Epithelial cell of alveolus of lung (primary cell): ENCODE measurements at places on chromosomes 6 and 20. TPM values are rescaled to one million over a fixed set of nuclear protein-coding genes. Genes with fewer than 3 reads are reported as not detected.

OR2H2 gene
- not detected in 2 replicates for total RNA-seq

HLA-DOB gene
- total RNA-seq, result 0.16 and 0.26 TPM in 2 replicates

POFUT1 gene
- total RNA-seq, result 42.2 and 60.5 TPM in 2 replicates

GJA10 gene
- 0.13 TPM in 1 of 2 replicates, not detected in the other for total RNA-seq

CRIP3 gene
- not detected in 2 replicates for total RNA-seq

NFATC2 gene
- 1.2 TPM in 1 of 2 replicates, not detected in the other for total RNA-seq

NT5E gene
- 27.9 and 111 TPM in 2 replicates for total RNA-seq

FKBP1C gene
- 0.48 and 0.65 TPM in 2 replicates for total RNA-seq

FOXF2 gene
- total RNA-seq, result 17.8 and 106 TPM in 2 replicates

CDSN gene
- total RNA-seq, result 0.13 TPM in 1 of 2 replicates, not detected in the other

SAMD5 gene
- 0.65 and 1.9 TPM in 2 replicates for total RNA-seq

PPP2R5D gene
- 40.9 and 50.6 TPM in 2 replicates for total RNA-seq

SRMS gene
- not detected in 2 replicates for total RNA-seq

CDH4 gene
- 7.4 and 21.2 TPM in 2 replicates for total RNA-seq

NKAIN2 gene
- total RNA-seq, result under 0.01 TPM in 1 of 2 replicates, not detected in the other

PSMB9 gene
- 7.8 and 43.2 TPM in 2 replicates for total RNA-seq

SDCBP2 gene
- 1.8 and 10.4 TPM in 2 replicates for total RNA-seq

SLC12A5 gene
- 0.08 TPM in 1 of 2 replicates, not detected in the other for total RNA-seq

PTCHD4 gene
- 2.5 and 2.6 TPM in 2 replicates for total RNA-seq

GPLD1 gene
- total RNA-seq, result 0.26 TPM in 1 of 2 replicates, not detected in the other

ACTL10 gene
- 1.4 and 4.9 TPM in 2 replicates for total RNA-seq

SLC2A4RG gene
- 25.2 and 58.7 TPM in 2 replicates for total RNA-seq

PBOV1 gene
- total RNA-seq, result not detected in 2 replicates

CCN6 gene
- not detected in 2 replicates for total RNA-seq

AGPAT4 gene
- total RNA-seq, result 5.6 and 6.6 TPM in 2 replicates

DEFB124 gene
- not detected in 2 replicates for total RNA-seq

SLC24A3 gene
- 0.39 and 0.64 TPM in 2 replicates for total RNA-seq

BCAS4 gene
- total RNA-seq, result 1.4 and 24.6 TPM in 2 replicates

CYP24A1 gene
- total RNA-seq, result 2.1 TPM in 1 of 2 replicates, not detected in the other

MYH7B gene
- not detected in 2 replicates for total RNA-seq

RIPOR3 gene
- total RNA-seq, result 2.3 and 13.7 TPM in 2 replicates

AVP gene
- total RNA-seq, result not detected in 2 replicates

CALHM4 gene
- not detected in 2 replicates for total RNA-seq

REM1 gene
- not detected in 2 replicates for total RNA-seq
